ENCODE measurements at places on chromosomes 4 and X. TPM values are rescaled to one million over a fixed set of nuclear protein-coding genes. Genes with fewer than 3 reads are reported as not detected.

The APELA gene
- total RNA-seq = not detected

The SPINK2 gene
- not detected for total RNA-seq

GRCh38 chr4:37864786-37865185 is 26.1 kb upstream of the TBC1D1 start:
- DNase-seq = no peak

- no peak for DNase-seq
Measured at GRCh38 chr4:80207172-80207583, 9.9 kb downstream of the PRDM8 start.

GRCh38 chr4:27986476-27986875 is 1125.8 kb downstream of the STIM2 start:
- DNase-seq = no peak

DNA sequence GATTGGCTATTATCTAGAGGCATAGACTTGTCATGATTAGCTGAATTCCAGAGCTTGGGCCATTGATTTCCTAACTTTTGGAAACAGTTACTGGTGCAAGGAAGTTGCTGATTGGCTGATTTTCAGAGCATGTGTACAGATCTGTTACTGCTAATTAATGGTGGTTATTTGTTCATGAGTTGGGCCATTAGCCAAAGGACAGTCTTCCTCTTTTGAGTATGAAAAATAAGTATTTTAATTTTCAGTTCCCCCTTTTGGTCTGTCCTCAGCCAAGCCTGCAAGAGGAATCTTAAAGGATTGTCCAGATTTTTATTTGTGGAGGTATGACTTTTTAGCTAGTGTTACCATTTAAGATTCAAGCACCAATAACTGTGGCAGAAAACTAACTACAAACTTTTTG is 7.0 kb upstream of the DSPP start:
- DNase-seq = no peak

- DNase-seq = no peak
Measured at GRCh38 chr4:81756042-81756441, 284.3 kb upstream of the RASGEF1B start.

GRCh38 chr4:147285751-147286150 is 195.1 kb upstream of the EDNRA start:
- DNase-seq = no peak

DNA sequence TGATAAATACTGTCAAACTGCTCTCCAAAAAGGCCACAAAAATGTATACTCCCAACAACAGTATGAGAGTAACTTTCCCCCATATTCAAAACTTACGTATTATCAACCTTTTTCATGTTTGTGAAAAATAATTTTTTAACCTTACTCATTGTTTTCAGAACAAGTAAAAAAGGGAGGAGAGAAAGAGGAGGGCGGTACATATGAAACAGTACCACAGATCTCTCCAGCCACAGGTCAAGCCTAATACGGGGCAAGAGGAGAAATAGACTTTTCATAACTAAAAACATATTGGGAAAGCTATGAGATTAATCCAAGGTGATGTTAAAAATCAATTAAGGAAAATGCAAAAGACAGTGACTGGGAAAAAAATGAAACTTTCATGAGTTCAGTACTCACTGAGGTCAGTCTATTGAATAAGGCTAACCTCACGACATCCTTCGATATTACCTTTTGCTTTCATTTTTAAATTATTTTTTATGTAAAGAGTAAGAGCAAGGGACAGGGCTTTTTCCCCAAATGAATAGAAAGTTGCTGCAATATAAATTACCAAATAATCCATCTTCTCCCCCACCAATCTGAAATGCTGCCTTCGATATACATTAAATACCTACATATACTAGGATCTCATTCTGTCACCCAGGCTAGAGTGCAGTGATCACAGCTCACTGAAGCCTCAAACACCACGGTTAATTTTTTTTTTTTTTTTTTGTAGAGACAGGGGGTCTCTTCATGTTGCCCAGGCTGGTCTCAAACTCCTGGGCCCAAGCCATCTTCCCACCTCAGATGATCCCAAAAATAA is 25.3 kb downstream of the FBXW7 start:
- DNase-seq = no peak

All from Panc1 (cell line).